ENCODE measurements at places on chromosomes 2 and 18. TPM values are rescaled to one million over a fixed set of nuclear protein-coding genes. Genes with fewer than 3 reads are reported as not detected.

DNA sequence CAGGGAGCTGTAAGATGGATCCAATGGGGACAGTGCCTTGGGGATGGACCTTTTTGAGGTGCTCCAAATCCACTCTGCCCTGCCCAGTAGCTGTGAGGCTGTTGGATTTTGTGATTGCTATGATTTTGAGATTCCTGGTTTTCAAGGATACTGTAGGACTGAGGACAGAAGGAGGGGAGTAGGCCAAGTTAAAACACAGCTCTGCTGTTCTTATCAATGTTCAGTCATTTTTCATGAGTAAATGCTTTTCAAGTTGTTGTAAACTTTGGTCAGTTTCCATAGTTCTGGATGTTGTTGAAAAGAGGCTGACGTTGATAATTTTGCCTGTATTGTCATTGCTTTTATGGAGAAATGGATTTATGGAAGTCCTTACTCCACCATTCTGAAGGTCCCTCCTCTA, 361.2 kb downstream of the ZNF516 start:
- H3K36me3 ChIP-seq = peaks cover 6% of the 10 kb centered on the region
- no peak overlapping the region for H3K27ac ChIP-seq
- H3K27me3 ChIP-seq = peaks cover 21% of the 10 kb centered on the region
- peaks cover 5% of the 10 kb centered on the region for H3K4me1 ChIP-seq

- no peaks in the 10 kb centered on the region for H3K27me3 ChIP-seq
- peaks cover 4% of the 10 kb centered on the region for H3K36me3 ChIP-seq
- H3K4me1 ChIP-seq = no peaks in the 10 kb centered on the region
- no peak for DNase-seq
These were observed 29.3 kb upstream of the FAM171B start for GRCh38 chr2:186664385-186665043.

- H3K27me3 ChIP-seq = peaks cover 61% of the 10 kb centered on the region
- peak; percentile 9 for DNase-seq
- no peak overlapping the region for H3K27ac ChIP-seq
- H3K4me3 ChIP-seq = no peak overlapping the region
- H3K4me1 ChIP-seq = no peaks in the 10 kb centered on the region
These were observed 119.9 kb upstream of the HS6ST1 start for GRCh38 chr2:128438586-128438985.

GRCh38 chr18:59671551-59671950, 25.7 kb downstream of the CCBE1 start:
- DNase-seq = no peak
- H3K27ac ChIP-seq = no peak overlapping the region
- no peak overlapping the region for H3K4me3 ChIP-seq
- peaks cover 11% of the 10 kb centered on the region for H3K27me3 ChIP-seq

DNA sequence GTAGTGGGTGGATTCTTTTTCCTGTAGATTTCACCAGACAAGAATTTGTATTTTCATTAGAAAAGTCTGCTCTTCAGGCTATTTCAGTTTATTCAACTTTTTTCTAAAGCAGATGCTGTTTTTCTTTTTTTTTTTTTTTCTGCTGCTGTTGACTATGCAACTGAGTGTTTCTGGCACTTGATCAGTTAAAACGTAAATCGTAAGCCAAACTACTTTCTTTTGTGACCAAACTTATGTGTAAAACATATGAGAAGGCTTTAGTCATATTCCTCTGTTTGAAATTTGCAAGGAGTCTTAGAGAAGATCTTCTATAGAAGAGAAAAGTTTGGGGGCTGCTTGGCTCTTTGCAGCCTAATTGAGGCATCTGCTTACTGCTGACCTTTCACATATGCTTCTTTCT, 170.1 kb downstream of the PARD3B start:
- H3K4me1 ChIP-seq = no peaks in the 10 kb centered on the region
- no peaks in the 10 kb centered on the region for H3K27me3 ChIP-seq
- no peak overlapping the region for H3K27ac ChIP-seq
- H3K4me3 ChIP-seq = no peak overlapping the region

GRCh38 chr2:211068108-211068780, 511.8 kb downstream of the CPS1 start:
- no peak for DNase-seq
- no peak overlapping the region for H3K27ac ChIP-seq
- H3K36me3 ChIP-seq = no peaks in the 10 kb centered on the region
- H3K4me3 ChIP-seq = no peak overlapping the region
- no peaks in the 10 kb centered on the region for H3K4me1 ChIP-seq

- no peak overlapping the region for H3K27ac ChIP-seq
- no peaks in the 10 kb centered on the region for H3K27me3 ChIP-seq
- H3K4me3 ChIP-seq = no peak overlapping the region
- H3K4me1 ChIP-seq = peaks cover 2% of the 10 kb centered on the region
- H3K36me3 ChIP-seq = no peaks in the 10 kb centered on the region
These were observed 52.1 kb downstream of the L3MBTL4 start for GRCh38 chr18:6362559-6363129.

DNA sequence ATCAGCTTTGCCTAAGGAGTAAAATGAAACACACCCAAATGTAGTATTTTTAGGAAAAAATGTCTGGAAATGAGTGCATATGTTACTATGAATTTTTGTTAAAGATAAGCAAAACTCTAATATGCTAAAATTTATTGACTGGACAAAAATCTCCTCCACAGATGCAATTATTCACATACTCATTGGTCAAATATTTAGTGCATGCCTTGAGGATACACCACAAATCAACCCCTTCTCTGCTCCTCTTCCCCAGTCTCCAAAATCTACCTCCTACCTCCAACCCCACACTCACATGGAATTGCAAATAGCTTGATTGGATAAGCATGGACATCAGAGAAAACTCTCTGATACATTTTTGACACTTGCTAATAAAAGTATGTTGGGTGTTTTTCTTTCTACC, 95.6 kb upstream of the CDC42EP3 start:
- peaks cover 5% of the 10 kb centered on the region for H3K4me1 ChIP-seq
- no peak overlapping the region for H3K4me3 ChIP-seq
- H3K36me3 ChIP-seq = peaks cover 12% of the 10 kb centered on the region
- H3K27ac ChIP-seq = no peak overlapping the region
- no peaks in the 10 kb centered on the region for H3K27me3 ChIP-seq

DNA sequence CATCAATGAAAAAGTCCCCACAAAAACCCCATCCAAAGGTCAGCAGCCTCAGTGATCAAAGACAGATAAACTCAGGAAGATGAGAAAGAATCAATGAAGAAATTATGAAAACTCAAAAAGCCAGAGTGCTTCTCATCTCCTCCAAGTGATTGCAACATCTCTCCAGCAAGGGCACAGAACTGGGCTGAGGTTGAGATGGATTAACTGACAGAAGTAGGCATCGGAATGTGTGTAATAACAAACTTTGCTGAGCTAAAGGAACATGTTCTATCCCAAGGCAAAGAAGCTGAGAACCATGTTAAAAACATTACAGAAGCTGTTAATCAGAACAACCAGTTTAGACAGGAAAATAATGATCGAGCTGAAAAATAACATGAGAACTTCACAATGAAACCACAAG, 442.8 kb upstream of the SYT4 start:
- H3K4me3 ChIP-seq = no peak overlapping the region
- H3K4me1 ChIP-seq = no peaks in the 10 kb centered on the region
- no peaks in the 10 kb centered on the region for H3K27me3 ChIP-seq
- H3K27ac ChIP-seq = no peak overlapping the region

The CRACDL gene
- 2.0 TPM for total RNA-seq

All from naive thymus-derived CD8-positive, alpha-beta T cell (primary cell).